ENCODE measurements at places on chromosomes 12 and 14. TPM values are rescaled to one million over a fixed set of nuclear protein-coding genes. Genes with fewer than 3 reads are reported as not detected.

Gene MYH6
- 0.03 TPM for total RNA-seq

Gene GLTP
- total RNA-seq = 16.6 TPM

DNA sequence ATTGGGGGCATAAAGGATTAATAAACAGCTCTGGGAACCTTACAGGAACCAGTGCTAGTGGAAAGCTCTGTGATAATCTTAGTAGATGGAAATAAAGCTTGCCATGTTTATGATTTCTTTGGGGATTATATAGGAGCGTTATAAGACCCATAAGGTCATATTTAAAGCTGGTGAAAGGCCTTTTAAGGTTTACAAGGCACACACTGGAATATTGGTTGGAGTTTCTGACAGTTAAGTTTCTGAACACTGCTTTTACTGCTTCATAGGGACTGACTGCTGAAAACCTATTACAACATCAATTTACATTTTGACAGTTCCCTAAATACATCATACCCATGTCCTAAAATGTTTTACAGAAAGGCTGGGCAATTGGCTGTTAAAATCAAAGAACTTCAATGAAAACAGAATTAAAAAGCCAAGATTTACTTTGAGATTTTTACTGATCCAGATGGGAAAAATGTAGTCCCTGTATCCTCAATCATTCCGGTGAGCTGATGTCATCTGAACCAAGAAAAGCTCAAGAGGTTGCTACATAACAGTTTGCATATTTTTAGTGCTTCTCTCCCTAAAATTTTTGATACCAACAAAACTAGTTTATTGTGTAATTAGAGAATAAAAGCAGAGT lies 153.7 kb upstream of the IGF1 start:
- no peak for DNase-seq
- no peaks in the 10 kb centered on the region for H3K36me3 ChIP-seq
- H3K4me3 ChIP-seq = no peak overlapping the region
- H3K27ac ChIP-seq = no peak overlapping the region
- H3K27me3 ChIP-seq = no peaks in the 10 kb centered on the region

DNA sequence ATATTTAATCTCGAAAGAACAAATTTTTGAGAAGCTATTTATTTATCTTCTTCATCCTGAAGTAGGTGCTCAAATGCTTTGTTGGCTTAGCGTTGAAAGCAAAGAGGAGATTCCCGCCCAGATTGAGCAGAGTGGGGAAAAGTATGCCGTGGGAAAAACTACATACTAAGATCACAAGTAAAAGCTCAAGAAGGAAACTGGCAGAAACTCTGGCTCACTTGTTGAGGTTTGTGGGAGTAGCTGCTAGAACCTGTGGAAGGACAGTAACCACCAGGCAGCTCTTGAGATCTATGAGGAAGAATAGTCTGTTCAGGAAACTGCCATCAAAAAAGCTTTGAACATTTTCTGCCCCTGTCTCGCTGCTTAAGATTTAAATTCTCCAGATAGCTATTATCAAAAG lies 3.9 kb downstream of the MYRFL start:
- no peak for DNase-seq
- H3K4me1 ChIP-seq = no peaks in the 10 kb centered on the region
- no peak overlapping the region for H3K27ac ChIP-seq
- H3K4me3 ChIP-seq = no peak overlapping the region

DNA sequence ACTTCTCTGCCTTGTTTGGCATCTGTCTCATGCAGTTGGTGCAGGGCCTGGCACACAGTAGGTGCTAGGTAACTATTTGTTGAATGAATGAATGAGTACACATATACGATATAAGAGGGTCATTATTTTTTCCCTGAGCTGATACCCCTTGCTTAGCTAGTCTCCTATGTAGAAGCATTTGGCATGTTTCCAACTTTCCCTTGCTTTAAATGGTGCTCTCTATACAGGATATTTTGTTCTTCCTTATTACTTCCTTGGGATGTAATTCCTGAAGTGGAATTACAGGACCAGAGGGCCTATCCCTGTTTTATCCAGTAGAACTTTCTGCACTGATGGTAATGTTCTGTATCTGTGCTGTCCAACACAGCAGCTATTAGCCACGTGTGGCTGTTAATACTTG lies 250.1 kb upstream of the PWP1 start:
- no peaks in the 10 kb centered on the region for H3K27me3 ChIP-seq
- no peak overlapping the region for H3K4me3 ChIP-seq
- H3K4me1 ChIP-seq = no peaks in the 10 kb centered on the region

GRCh38 chr12:65875640-65876071 lies 51.4 kb downstream of the HMGA2 start:
- peaks cover 5% of the 10 kb centered on the region for H3K36me3 ChIP-seq
- H3K4me1 ChIP-seq = peaks cover 28% of the 10 kb centered on the region
- H3K4me3 ChIP-seq = no peak overlapping the region
- no peaks in the 10 kb centered on the region for H3K27me3 ChIP-seq
- no peak for DNase-seq
- no peak overlapping the region for H3K27ac ChIP-seq

- peaks cover 17% of the 10 kb centered on the region for H3K4me1 ChIP-seq
- H3K36me3 ChIP-seq = no peaks in the 10 kb centered on the region
- H3K27ac ChIP-seq = no peak overlapping the region
- no peaks in the 10 kb centered on the region for H3K27me3 ChIP-seq
Measured at GRCh38 chr14:58746261-58746660, 108.5 kb downstream of the DACT1 start.

DNA sequence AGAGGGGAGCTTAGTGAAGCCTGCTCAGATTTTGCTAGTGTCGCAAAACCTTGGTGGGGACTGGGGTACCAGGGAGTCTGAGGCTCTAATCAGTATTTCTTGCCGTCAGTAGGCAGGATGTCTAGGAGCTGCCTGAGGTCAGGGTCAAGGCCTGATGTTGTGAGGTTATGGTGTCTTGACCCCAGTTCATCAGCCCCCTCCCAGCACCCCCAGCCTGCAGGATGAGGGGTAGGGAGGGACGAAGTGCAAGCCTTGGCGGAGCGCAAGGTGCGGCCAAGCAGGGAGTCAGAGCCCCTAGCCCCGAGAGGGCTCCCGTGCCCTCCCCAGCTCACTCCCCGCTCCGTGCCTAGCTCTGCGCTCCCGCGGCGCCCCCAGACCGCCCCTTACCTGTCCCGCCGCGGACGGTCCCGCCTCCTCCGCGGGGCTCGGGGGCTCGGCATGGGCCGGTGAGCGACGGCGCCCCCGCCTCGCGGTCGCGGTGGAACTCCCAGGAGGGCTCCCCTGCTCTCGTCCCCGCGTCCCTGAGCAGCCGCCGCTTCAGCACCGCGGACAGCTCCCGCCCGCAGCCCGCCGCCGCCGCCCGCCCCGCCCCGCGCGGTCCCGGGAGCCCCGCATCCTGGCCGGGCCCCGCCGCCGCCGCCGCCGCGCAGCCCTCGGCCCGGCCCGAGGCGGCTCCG lies 347 bp downstream of the SYNDIG1L start:
- peaks cover 22% of the 10 kb centered on the region for H3K4me1 ChIP-seq
- peaks cover 42% of the 10 kb centered on the region for H3K27me3 ChIP-seq
- peak overlapping the region; percentile 61 for H3K4me3 ChIP-seq
- peak; percentile 92 for DNase-seq
- H3K27ac ChIP-seq = no peak overlapping the region
- no peaks in the 10 kb centered on the region for H3K36me3 ChIP-seq

Gene AQP2
- total RNA-seq = not detected

- peaks cover 15% of the 10 kb centered on the region for H3K27me3 ChIP-seq
- H3K36me3 ChIP-seq = no peaks in the 10 kb centered on the region
- H3K27ac ChIP-seq = no peak overlapping the region
- no peak for DNase-seq
- no peak overlapping the region for H3K4me3 ChIP-seq
Measured at GRCh38 chr14:69045857-69046475, 66.9 kb upstream of the ACTN1 start.

DNA sequence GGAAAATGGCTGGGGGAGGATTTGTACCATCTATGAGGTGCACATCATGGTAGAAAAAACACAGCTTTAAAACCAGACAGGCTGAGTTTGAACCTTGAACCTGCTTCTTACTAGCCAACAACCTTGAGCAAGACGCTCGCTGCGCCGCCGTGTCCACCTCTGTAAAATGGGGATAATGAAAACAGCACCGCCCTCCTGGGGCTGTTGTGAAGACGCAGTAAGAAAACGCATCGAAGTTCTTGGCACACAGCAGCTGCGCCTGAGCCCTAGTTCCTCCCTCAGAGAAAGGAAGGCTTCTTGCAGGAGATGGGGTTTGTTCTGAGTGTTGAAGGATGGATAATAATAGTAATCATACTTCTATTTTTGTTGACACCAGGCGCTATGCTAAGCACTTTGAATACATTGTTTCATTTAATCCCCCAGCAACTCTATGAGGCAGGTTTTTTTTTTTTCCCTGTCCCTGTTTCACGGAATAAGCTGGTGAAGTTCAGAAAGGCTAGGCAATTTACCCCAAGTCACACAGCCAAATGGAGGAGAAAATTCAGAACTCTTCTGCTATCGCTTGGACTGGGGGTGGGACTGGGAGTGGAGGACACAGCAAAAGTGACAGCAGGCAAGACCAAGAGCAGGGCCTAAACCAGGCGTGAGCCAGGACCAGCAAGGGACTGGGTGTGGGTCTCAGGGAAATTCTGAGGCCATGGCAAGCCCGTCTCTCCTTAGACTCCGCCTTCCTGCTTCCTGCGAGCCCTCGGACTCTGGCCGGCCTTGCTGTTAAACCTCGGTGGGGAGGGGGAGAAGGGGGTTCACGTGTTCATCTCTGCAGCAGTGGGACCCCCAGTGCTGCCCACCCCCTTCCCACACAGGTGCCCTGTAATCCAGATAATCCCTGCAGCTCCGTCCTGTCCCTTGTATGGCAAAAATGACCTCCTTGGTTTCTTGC lies 97.5 kb downstream of the LRRC74A start:
- H3K27me3 ChIP-seq = no peaks in the 10 kb centered on the region
- no peak overlapping the region for H3K27ac ChIP-seq
- DNase-seq = peak; percentile 47
